ENCODE measurements at places on chromosomes 2 and 18.

DNA sequence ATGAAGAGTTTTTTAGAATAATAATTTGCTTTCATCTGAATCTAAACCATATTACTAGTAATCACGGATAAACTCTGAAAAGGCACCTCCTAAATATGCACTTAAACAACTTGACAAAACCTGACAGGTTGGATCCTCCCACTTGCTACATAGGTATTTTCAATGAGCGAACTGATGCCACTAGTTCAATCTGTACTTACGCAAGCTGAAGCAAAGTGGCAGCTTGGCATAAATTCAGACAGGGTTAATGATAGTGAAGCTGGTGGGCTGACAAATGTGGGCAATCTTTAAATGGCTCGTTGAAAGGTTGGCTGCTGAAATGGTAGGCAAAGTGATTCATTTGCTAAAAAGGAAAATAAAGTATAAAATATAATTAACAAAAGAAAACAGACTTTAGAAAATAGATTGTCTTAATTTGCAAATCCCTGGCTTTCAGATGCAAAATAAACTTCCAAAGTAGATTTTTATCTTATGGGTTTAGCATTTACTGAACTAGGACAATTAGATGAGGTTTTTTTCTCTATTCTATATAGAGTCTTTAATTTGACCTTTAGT is 1713.5 kb upstream of the SLC39A10 start:
- DNase-seq, result no peak

DNA sequence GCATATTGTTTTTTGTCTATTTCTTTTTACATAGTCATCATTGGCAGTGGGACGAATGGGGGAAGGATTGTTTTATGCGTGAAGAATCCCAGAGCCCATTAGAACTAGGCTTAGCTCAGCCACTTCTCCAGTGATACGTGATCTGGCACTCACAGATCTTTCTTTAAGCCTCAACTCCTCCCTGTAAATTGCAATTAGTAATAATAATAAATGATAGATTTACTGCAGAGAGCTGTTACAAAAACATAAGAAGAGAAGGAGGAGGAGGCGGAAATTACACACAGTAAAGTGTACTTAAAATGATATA is 629.3 kb downstream of the NRXN1 start:
- no peak for DNase-seq

GRCh38 chr2:188381614-188382013 is 89.9 kb downstream of the GULP1 start:
- no peak for DNase-seq

DNA sequence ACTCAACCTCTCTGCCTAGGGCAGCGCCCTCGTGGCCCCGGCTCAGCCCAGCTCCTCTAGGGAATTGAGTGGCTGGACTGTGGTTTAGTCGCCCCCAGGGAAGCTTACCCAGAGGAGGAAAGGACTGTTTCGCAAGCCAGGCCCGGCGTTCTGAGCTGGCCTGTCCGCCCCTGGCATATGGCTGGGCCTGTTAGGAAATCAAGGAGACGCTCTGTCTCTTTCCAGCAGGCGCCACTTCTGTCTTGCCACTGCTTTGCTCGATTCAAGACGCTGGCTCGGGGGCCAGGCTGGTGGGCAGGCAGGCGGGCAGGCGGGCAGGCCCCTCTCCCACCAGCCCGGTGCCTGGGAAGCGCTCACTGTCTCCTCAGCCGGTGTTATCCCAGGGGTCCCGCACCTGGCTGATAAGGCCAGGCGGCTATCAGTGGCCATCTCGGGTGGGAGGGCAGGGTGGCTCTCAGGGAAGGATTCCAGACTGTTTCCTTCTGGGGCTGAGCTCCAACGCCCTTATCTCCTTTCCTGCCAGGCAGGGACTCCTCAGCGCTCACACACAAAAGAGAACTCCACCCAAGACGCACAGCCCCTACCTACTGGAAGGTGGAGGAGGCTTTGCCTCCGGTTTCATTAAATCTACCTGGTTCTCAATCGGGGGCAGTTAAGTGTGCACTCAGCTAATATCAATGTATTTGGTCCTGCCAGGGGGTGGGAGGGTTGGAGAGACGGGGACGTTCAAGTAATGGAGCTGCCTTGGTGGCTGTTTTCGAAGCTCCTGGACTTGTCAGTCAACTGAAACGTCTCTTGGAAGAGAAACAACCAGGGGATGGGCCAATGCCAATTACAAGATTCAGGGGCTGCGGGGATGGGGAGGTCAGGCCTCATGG is 109.1 kb downstream of the SMAD7 start:
- DNase-seq, result no peak

- no peak for DNase-seq
Observed at GRCh38 chr2:6370753-6371551, 494.8 kb downstream of the CMPK2 start.

- no peak for DNase-seq
Observed at GRCh38 chr2:152584301-152584700, 133.0 kb downstream of the PRPF40A start.

GRCh38 chr18:55847960-55848359 is 260.0 kb upstream of the TCF4 start:
- no peak for DNase-seq
